Right lung (tissue), 10 donors: ENCODE measurements at places on chromosomes 12 and 14.

DNA sequence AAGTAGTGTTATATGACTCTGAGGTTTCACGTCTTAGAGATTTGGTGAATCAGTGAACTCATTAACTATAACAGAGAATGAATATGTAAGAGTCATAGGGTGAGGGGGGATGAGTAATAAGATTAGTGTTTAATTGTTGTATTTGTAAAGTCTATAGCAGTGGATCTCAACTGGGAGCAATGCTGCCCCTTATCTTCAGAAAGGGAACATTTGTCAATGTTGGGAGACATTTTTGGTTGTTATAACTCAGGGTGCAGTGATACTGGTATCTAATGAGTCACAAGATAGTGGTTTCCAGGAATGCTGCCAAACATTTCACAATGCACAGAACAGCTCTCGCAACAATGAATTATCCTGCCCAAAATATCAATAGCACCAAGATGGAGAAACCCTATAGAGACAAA lies 1193.7 kb downstream of the GALC start:
- no peak for DNase-seq

DNA sequence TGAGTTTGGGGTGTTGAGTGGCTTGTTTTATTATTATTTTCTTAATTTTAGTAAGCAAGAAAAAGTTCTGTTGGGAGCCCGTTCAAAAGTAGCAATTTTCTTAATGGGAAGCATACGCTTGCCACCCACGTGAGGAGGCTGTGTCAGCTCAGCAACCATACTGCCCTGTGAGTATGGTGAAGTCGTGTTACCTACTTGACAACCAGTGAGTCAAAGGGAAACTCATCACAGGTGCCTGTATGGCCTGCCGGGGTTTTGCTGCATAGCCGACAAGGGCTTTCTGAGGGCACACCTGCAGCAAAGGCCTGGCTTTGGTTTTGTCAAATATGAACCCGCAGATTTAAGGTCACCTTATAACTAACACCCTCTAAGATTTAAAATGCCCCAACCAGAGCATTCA lies 31.1 kb downstream of the PITPNM2 start:
- no peak for DNase-seq

DNA sequence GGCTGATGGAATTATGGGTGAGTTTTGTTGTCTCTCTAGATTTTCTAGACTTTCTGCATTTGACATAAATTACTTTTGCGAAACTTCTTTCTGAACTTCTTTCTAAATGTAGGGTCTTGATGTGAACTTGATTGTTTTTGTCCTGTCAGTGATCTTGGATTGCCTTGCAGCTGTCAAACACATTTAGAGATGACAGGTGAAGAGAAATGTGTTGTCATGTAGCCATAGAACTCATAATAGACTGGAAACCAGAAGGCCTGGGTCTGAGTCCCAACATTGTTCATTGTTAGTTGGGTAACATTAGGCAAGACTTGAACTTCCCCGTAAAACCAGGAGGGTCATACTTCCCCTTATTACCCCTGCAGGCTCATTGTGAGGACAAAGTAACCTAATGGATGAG lies 109.0 kb downstream of the LRIG3 start:
- no peak for DNase-seq

DNA sequence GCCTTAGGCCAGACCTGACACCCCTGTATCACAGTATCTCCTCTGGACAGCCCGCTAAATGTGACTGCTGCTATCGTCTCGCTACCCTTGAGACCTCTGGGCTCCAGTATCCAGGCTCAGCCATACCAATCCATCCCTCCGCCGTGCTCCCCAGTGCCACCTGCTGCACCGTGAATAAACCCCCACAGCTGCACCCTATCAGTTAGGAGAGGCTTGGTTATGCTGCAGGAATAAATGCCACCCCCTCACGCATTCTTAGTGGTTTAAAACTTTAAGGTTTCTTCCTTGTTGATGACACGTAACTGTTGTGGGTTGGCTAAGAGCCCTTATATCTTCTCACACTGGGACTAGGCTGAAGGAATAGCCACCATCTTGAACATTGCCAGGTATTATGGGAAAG lies 12.1 kb downstream of the CCDC63 start:
- DNase-seq = no peak

- no peak for DNase-seq
These were observed 20.2 kb downstream of the CCDC38 start for GRCh38 chr12:95922231-95922630.

GRCh38 chr14:90814806-90815571 lies 1.2 kb downstream of the TTC7B start:
- DNase-seq = no peak

GRCh38 chr14:100581228-100582145 lies 5.7 kb downstream of the BEGAIN start:
- no peak for DNase-seq

- DNase-seq = no peak
These were observed 6.0 kb downstream of the C2CD5 start for GRCh38 chr12:22538311-22538710.

- DNase-seq = no peak
These were observed 201.2 kb downstream of the SEC23A start for GRCh38 chr14:38901791-38902190.

DNA sequence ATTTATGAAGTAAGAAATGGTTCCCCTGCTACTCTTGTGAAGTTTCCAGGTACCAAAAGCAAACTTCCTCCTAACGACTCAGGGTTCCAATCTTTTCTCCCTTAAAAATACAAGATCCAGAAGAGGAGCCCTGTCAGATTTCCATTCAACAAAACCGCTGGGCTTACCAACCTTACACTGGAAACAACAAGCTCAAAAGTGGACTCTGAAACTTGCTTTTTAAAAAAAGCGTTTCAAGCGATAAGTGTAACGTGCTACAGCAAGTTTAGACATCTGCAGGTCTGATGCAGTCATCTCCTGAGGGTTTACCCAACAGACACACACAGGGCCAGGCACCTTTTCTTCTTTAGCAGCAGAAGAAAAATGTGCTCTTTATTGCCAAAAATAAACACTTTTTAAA lies 6.9 kb upstream of the CREBL2 start:
- no peak for DNase-seq

DNA sequence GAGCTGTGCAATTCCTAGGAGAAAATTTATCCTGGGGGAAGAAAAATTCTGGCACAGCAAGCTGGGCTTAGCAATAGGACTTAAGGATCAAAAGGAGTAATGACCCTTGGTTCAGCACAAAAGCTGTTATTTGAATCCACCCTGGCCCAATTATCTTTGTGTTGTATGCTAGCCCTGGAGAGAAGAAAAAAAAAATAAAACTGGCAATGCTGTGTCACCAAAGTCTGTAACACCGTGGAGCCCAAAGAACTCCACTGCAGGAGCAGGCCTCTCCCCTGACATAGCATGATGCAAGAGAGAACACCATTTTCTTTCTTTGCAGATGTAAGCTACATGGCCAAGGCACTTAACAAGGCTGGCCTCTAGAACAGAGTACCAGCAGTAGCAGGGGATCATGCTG lies 63.0 kb upstream of the ARHGAP5 start:
- no peak for DNase-seq
